ENCODE measurements at places on chromosomes 4 and X.

DNA sequence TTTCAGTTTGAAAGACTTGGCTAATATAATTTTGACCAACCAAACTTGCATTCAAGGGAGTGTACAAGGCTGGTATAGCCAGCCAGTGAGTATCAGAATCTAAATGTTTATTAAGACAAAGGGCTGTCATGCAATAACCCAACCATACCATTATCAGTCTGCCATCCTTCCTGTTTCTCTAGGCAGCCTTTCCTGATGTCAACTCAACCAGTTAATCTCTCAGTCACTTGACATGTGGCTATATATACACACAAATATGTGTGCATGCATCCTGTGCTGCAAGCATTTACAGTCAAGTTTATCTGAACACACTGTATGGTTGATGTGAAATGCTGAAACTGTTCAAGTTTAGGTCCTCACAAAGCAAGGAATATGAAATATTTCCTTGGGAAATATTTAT is 17.2 kb downstream of the BTK start:
- DNase-seq, result no peak

- no peak for DNase-seq
Observed at GRCh38 chr4:30461218-30461617, 259.0 kb upstream of the PCDH7 start.

GRCh38 chrX:47311932-47312774 is 58.2 kb upstream of the ZNF157 start:
- DNase-seq, result peak; percentile 49

GRCh38 chr4:154731756-154732155 is 12.0 kb upstream of the LRAT start:
- no peak for DNase-seq

DNA sequence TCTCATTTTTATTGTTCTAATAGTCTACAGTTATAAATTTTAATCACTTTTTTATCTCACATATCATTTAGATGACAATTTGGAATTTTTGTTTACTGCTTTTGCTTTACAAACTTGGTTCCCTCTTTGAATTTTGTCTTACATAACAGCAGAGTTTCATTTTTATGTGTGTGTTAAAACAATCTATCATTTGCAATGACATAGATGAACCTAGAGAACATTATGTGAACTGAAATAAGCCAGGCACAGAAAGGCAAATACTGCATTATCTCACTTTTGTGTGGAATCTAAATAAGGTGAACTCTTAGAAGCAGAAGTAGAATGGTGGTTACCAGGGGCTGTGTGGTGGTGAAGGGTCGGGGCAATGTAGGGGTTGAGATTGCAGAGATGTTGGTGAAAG is 170.7 kb downstream of the GASK1B start:
- DNase-seq, result no peak

- DNase-seq, result no peak
Observed at GRCh38 chr4:103244251-103244650, 46.1 kb upstream of the CENPE start.

DNA sequence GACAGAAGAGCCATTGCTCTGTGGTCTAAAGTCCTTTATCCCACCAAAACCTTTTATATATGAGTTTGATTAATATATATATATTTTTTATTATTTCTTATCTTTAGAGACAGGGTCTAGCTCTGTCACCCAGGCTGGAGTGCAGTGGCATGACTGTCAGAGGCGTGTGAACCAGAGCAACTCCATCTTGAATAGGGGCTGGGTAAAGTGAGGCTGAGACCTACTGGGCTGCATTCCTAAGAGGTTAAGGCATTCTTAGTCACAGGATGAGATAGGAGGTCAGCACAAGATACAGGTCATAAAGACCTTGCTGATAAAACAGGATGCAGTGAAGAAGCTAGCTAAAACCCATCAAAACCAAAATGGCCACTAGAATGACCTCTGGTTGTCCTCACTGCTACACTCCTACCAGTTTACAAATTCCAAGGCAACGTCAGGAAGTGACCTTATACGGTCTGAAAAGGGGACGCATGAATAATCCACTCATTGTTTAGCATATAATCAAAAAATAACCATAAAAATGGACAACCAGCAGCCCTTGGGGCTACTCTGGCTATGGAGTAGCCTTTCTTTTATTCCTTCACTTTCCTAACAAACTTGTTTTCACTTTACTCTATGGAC is 10.5 kb downstream of the TBCK start:
- no peak for DNase-seq

GRCh38 chrX:68199062-68199848 is 234.0 kb downstream of the OPHN1 start:
- DNase-seq, result no peak

GRCh38 chrX:19133231-19133630 is 11.0 kb upstream of the ADGRG2 start:
- no peak for DNase-seq

DNA sequence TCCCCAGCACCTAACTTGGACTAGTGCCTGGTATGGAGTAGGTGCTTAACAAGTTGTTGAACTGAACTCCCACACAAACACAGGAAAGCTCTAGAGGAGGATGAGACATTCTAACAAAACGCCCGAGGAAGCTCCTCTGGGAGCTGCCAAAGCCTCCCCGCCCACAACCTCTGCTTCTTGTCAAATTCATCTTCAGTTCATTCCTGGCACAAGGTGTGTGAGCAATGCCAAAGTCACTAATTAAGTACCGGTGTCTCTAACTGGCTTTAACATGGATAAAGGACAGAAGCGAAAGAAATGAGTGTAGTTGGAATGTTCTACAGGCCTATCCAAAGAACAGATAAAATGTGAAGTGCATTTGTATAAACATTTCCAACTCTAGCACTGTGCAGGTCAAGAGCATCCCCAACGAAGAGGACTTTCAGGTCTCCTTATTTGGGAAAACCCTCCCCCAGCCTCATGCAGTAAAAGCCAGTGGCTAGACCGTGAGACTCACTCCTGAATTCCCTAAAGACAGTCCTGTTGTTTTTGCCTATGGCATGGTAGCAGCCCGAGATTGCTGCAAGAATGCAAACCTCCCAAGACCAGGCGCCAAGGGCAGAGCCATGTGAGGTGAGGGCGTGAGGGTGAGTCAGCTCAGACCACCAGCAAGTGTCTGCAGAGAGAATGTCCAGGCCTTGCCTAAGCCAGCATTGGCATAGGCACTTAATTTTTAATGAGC is 72.2 kb upstream of the KLF3 start:
- DNase-seq, result no peak

DNA sequence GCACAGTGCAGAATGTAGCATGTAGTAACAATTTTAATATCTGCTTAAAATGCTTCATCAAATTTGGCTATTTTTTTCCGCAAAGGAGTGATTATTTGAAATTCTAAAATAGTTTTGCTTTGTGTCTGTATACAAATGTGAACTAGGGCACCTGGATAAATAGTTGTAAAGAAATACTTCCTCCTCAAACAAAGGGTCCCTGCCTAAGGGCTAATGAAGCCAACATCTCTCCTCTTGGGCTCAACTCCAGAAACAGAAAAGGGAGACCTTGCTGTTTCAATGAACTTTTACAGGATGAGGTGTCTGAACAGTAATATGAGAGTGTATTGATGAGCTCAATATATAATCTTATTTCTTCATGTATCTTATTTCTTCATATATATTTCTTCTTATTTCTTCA is 30.8 kb upstream of the SCOC start:
- DNase-seq, result no peak

- DNase-seq, result no peak
Observed at GRCh38 chr4:121199742-121200561, 35.8 kb upstream of the TNIP3 start.

GRCh38 chrX:68698942-68699341 is 51.5 kb downstream of the STARD8 start:
- DNase-seq, result no peak

- no peak for DNase-seq
Observed at GRCh38 chr4:185213877-185214276, 4.5 kb downstream of the SNX25 start.

DNA sequence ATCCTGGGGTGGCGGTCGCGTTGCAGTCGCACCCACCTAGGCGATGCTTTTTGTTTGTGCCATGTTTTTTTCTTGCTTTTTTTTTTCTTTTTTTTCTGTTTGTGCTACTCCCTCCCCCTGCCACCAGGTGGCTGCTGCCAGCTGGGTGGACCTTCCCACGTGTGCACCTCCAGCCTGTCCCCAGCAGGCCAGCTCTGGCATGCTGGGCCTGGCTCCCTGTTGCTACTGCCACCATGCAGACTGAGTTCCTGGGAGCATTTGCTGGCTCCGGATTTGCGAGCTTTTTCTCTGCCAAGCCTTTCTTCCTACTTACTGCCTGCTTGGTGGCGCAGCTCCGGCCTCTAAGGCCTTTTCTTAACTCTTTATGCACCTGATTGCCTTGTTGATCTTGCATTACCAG is 161.2 kb upstream of the WDFY3 start:
- DNase-seq, result peak; percentile 7

DNA sequence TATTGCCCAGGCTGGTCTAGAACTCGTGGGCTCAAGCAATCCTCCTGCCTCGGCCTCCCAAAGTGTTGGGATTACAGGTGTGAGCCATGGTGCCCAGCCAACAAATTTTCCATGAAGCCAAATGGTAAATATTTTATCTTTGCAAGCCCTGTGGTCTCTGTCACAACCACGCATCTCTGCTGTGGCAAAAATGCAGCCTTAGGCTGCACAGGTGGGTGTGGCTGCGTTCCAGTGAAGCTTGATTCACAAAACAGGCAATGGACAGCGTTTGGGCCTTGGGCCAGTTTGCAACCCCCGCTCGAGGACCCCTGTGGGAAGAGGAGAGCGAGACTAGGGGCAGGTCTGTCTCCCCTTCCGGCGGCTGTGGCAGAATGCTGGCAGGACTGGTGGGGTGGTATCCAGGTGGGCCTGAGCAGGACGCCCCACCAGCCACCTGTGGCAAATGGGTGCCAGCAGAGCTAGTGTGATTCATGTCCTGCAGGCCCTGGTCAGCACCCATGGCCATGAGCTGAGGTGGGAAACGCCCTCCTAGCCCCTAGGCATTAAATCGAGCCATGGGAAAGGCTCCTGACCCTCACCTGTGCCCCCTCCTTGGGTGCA is 19.7 kb downstream of the HTRA3 start:
- no peak for DNase-seq

DNA sequence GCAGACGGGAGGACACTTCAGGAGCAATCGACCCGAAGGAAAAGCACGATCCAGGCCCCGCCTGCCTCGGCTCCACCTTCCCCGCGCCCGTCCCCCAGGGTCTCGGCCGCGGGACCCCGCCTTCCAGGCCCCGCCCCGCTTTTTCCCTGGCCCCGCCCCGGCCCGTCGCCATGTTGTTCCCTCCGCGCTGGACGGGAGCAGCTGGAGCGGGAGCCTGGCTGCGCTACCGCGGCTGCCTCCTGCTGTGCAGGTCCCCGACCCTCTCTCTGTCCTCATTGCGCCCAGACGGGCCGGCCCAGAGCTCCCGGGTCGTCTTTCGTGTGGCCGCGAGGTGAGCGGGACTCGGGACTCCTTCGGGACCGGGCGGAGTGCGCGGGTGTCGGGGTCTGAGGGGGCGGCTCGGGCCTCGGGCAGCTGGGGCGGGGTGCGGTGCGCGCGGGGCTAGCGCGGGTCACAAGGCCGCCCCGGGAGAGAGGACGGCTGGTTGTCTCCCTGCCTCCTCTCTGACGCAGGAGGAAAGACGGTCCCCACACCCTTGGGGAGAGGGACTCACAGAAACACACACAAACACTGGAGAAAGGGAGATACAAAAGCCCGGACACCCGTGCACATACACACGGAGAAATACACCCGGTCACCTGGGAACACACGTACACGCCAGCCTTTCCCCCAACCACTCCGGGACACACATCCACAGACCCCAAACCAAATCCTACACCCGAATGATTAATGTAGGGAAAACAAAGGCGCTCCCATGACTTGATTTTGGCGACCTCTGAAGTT is at the start of gene RAB9A:
Gene RAB9A, plus strand, starts transcription at position 171 of the 783 bp plus-strand sequence. CDS start 19,619 bp downstream, outside the sequence.
- DNase-seq, result peak; percentile 87

GRCh38 chrX:81082649-81083048 is 119.1 kb downstream of the HMGN5 start:
- no peak for DNase-seq

DNA sequence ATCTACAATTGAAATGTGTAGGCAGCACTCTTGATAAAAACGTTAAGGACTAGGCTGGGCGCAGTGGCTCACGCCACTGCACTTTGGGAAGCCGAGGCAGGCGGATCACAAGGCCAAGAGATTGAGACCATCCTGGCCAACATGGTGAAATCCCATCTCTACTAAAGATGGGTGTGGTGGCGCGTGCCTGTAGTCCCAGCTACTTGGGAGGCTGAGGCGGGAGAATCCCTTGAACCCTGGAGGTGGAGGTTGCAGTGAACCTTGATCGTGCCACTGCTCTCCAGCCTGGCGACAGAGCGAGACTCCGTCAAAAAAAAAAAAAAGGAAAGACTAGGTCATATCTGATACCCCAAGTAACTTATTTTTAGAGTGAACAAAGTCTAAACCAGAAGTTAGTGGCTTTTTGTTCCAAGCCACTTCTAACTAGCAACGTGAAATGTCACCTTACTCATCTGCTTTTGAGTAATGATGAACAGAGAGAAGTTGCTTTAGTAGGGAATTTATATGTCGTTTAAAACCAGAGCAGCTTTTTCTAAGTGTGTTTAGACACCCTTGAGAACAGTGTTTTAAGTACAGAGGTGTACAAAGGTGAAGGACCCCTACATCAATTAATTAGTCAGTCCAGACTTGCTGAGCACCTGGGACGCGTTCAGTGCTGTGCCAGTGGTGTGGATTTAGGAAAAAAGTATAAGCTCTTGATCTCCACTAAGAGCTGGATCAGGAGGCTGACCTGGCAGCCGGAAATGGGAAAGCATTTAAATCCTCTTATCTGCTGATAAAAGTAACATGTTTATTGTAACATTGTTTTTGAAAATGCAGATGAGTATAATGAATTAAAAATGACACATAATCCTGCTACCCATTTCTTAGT is 23.5 kb downstream of the SPRY1 start:
- no peak for DNase-seq

DNA sequence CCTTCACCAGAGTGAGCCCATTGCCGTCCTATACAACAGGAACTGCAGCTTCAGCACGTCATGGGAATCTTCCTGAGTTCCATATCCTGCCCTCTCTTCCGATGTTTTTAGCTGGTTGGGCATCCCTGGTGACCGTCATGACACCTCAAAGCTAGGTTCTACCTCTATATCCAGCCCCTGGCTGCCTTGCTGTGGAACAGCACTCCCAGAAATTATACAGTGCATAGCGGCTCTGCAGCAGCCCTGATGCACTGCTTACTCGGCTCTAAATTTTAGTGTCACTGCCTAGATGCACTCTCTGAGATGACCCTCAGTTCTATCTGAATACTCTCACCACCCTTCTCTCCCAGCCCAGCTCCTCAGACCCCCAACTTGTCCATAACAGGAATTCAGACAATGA is 44.3 kb downstream of the ARHGEF38 start:
- no peak for DNase-seq
